ENCODE measurements at places on chromosomes 1 and 21. TPM values are rescaled to one million over a fixed set of nuclear protein-coding genes. Genes with fewer than 3 reads are reported as not detected.

- no peak for DNase-seq
These were observed 91.8 kb downstream of the ADCY10 start for GRCh38 chr1:167821969-167822685.

DNA sequence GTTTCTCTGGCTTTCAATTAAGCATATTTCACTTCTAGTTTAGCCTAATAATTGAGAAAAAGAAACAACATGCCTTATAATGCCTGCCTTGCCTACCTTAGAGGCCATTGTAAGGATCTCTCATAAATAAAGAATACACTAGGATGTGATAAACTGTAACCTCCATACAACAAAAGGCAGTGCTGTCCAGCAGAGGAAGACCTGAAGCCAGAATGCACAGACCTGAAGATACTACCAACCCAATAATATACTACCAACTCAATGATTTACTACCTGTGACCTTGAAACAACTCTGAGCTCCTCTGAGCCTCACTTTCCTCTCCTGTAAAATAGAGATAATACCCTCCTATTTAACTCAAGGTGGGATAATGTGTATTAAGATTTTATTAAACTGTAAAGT lies 361.3 kb downstream of the TTLL7 start:
- no peak for DNase-seq

DNA sequence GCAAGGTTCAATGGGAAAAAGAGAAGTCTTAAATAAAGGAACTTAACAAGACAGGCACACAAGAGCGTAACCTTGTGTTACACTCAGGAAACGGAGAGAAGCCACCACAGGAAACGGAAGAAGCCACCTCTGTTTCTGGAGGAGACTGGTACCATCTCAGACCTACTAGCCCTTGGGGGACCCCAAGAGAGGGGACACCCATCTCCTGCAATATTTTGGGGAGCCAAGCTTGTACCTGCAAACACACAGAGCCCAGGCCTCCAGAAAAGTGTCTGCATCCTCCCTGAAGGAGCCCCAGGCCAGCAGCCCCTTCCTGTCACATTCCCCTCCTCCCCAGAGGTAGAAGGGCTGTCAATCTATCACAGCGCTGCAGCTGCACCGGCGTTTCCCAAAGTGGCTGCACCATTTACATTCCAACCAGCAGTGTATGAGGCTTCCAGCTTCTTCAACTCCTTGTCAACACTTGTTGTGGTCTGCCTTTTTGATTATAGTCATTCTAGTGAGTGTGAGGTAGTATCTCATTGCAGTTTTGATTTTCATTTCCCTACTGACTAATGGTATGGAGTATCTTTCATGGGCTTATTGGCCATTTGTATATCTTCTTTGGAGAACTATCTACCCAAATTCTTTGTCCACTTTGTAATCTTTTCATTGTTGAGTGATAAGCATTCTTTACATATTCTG lies 23.0 kb upstream of the PADI1 start:
- no peak for DNase-seq

The ANKRD65 gene
- 22.1 TPM for polyA plus RNA-seq

GRCh38 chr1:41366455-41367287 lies 5.4 kb downstream of the FOXO6 start:
- DNase-seq, result no peak

The RNU1-4 gene
- polyA plus RNA-seq, result not detected

The C1orf115 gene
- 12.3 TPM for polyA plus RNA-seq

The MCOLN2 gene
- polyA plus RNA-seq, result 0.16 TPM

GRCh38 chr1:182984621-182985020 lies 31.7 kb upstream of the SHCBP1L start:
- no peak for DNase-seq

DNA sequence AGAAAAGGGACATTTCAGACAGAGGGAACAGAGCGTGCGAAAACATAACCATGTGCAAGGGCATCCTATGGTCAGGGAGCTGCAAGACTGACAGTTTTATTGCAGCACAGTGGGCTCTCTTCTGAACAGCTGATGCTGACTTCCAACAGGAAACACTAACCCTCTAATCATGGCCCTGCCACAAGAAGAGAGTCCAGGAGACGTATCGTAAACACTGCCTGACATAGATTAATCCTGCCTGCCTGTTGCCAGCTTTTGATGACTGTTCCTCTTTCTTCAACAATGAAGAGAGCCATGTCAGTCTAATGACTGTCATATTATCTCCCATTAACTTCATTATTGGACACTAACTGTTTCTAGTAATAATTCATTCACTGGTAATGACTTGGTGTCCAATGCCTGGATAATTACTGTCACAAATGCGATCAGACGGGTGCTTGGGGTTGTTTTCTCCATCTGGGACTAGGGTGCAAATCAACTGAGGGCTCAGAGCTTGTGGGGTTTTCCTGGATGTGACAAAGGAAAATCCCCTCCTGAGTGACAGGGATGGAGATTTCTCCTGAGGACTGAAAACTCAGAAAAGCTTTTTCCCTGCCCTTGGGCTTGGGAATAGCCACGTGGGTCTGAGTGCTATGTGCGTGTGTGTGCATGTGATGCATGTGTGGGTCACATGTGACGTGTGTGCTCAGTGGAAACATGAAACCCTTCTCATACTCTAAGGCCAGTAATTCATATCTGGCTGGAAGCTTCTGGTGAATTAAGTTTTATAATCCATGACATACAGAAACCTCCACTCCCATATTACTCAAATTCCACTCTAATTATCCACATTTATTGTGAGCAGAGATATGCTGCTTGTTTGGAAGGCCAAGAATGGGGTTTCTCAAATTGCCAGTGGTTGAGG lies 144.0 kb upstream of the PLXNA2 start:
- DNase-seq, result no peak

- DNase-seq, result no peak
These were observed 450.8 kb downstream of the USP25 start for GRCh38 chr21:16180614-16181013.

DNA sequence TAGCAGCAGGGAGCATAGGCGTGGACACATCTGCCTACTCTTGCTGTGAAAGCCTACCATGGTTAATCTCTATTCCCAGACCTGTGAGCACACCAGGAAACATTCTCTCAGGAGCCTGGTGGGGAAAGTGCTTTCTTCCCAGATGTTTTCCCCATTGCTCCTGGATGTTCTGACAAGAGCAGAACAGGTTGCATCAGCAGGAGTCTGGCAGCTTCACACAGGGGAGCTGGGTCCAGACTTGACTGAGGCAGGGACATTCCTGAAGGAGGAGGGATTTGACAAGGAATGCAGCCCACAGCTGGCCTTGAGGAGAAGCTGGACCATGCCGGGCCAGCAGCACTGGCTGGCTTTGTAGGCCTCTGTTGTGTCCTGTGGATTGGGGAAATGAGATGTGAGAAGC lies 21.0 kb upstream of the ARTN start:
- no peak for DNase-seq

DNA sequence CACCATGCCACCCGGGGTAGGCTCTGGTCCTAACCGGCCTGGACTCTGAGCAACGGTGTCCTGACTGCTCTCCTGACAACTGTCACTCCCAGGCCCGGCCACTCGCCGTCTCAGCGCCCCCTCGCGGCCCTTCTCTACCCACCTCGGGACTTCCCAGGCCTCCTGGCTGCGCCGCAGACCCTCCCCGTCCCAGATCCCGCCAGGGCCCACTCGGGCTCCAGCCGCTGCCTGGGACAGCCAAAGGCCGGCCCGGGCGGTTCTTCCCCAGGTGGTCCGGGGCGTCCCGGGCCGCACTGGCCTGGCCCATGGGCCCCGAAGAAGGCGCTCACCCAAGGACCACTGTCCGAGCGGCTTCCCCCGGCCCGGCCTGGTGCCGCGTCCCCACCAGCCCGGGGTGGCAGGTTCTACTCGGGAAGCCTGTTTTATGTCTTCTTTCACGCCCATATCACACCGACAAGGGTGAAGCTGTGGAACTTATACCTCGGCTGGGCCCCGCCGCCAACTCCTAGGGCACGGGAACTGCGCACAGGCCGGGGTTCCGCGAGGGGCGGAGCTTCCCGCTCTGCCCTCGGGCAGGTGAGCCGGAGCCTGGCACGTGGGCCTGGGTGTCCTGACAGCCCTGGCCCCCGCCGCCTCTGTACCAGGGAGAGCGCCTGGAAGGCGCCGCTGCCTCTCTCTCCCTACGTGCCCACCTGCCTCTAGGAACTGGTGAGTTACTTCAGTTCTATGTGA lies 138.3 kb downstream of the TTLL7 start:
- DNase-seq, result no peak

DNA sequence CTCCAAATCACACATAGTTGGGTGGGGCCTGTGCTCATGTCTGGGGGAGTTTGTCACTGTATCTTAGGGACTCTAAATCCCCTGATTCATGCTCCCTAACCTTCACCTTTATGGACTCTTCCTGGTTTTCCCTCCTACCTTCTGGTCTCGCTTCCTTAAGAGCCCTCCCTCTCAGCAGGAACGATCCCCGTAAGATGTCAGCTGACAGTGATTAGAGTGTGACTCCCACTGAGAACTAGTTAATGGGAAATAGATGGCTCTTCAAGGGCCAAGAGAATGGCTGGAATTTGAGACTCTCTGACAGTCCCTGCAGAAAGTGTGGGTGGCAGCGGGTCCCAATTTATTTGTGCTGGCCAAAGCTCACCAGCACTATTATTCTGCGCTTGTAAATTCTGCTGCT lies 22.0 kb downstream of the LYPD8 start:
- DNase-seq, result no peak

The OR2L3 gene
- polyA plus RNA-seq, result not detected

DNA sequence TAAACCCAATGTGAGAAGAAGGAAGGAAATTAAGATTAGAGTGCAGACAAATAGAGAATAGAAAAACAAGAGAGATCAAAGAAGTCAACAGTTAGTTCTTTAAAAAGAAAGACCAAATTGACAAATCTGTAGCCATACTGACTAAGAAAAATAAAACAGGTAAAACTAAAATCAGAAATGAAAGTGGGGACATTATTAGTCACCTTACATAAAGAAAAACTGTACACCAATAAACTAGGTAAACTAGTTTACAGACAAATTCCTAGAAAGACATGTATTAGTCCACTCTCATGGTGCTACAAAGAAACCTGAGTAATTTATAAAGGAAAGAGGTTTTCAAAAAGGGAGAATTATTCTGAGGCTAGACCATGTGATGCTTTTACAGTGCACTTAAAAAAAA lies 22.3 kb downstream of the BLZF1 start:
- DNase-seq, result no peak

- no peak for DNase-seq
These were observed 10.0 kb downstream of the MEX3A start for GRCh38 chr1:156072251-156072650.

DNA sequence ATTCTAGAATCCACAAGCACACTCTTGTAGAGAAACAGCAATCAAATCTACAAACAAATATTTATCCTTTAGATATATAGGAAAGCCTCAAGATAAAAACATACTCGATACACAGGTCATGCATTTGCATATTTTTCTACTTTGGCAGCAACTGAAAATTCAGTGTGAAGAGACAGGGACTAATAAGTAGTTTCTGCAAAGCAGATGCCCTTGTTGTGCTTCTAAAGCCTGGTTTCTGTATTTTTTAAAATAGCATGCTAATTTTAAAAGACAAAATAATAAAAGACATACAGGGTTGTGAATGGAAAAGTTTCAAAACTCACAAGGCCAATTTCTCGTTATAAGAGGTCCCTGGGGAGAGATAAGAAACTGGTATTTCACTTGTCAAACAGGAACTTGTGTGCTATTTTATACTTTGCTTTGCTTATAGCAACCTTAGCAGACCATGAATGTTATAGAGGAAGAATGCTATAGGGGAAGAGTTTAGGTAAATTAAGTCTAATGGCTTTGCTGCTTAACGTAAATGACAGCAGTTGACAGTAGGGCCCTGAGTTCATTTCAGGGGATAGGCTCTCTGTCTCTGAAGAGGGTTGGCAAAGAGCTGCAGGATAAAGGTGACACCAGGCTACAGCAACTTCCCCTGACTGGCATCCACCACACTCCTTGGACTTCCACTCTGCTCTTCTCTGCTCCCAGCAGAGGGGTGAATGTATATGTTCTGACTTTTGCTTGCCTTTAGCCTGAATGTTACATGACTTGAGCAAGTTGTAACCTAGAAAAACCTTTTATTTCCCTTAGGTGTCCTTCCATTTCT lies 9.4 kb upstream of the RGS13 start:
- no peak for DNase-seq

DNA sequence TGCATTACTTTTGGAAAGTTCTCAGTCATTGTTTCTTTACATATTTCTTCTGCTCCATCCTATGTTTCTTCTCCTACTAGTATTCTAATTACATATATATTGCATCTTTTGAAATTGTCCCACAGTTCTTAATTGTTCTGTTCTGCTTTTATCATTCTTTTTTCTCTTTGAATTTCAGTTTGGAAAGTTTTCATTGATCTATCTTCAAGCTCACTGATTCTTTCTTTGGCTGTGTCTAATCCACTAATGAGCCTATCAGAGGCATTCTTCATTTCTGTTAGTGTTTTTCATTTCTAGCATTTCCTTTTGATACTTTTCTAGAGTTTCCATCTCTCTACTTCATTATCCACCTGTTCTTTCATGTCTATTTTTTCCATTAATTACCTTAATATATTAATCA lies 159.0 kb upstream of the KCNJ15 start:
- no peak for DNase-seq

- no peak for DNase-seq
These were observed 280.4 kb downstream of the HLX start for GRCh38 chr1:221159608-221160007.

The LAD1 gene
- 11.9 TPM for polyA plus RNA-seq

The OR6N2 gene
- not detected for polyA plus RNA-seq

DNA sequence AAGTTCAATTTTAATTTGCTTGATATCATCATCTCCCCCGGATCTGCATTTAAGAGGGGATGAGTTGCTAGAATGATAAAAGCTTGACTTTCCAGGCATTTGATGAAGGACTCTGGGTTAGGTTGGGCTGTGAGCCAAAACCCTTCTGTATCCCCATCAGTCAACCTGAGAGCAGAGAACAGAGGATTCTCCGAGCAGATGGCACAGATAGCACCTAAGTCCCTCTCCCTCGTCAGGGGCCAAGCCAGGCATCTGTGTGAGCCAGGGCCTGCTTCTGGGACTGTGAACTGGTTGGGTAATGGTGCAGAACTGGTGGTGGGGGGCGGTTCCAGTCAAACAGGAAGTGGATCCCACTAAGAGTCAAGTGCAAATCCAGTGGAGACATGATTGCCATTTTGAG lies 205.8 kb downstream of the TNR start:
- DNase-seq, result no peak

- DNase-seq, result no peak
These were observed 71.0 kb downstream of the UBR4 start for GRCh38 chr1:19138958-19139581.

GRCh38 chr1:2344121-2344681 lies 47.2 kb downstream of the MORN1 start:
- no peak for DNase-seq

GRCh38 chr1:206941766-206942418 lies 4.4 kb downstream of the PIGR start:
- DNase-seq, result no peak

The PFDN2 gene
- polyA plus RNA-seq, result 68.4 TPM

GRCh38 chr1:220698607-220699016 lies 8.4 kb downstream of the C1orf115 start:
- DNase-seq, result no peak

Measured in forelimb muscle (tissue), 1 donor.